Calu3 (cell line): ENCODE measurements at places on chromosomes 3 and 15.

- no peak for DNase-seq
These were observed 129.2 kb upstream of the SUCLG2 start for GRCh38 chr3:67783281-67784250.

DNA sequence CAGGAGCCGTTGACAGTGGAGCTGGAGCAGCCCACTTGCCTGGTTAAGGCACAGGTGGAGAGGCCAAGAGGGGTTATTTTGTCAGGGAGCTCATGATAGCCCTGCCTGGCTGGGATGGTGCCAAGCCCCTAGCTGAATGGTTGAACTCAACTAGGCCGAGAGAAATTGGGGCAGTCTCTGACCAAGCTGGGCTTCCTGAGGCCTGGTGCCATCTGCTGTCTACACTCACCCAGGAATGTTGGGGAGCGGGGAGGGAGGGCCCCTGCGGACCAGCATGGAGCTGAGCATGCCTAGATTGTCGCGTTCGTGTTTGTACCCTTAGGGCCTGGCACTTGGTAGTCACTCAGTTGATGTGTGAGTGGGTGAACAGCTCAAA lies 1.2 kb downstream of the BRPF1 start:
- DNase-seq: no peak

DNA sequence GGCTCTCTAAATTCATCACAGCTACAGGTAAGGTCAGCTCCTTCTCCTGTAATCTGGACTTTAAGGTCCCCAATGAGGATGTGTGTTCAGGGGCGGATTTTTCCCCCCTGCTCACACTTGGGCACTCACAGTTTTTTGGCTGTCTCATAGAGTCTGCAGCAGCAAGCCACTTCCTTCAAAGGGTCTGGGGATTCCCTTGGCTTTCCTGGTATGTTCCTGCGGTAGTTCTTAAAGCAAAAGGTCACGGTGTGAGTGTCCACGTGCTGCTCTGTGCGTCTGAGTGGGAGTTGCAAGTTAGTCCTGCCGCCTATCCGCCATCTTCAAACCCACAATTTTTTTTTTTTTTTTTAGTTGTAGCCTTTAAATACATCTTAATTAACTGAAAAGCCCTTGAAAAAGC lies 15.4 kb upstream of the CFAP20DC start:
- no peak for DNase-seq

DNA sequence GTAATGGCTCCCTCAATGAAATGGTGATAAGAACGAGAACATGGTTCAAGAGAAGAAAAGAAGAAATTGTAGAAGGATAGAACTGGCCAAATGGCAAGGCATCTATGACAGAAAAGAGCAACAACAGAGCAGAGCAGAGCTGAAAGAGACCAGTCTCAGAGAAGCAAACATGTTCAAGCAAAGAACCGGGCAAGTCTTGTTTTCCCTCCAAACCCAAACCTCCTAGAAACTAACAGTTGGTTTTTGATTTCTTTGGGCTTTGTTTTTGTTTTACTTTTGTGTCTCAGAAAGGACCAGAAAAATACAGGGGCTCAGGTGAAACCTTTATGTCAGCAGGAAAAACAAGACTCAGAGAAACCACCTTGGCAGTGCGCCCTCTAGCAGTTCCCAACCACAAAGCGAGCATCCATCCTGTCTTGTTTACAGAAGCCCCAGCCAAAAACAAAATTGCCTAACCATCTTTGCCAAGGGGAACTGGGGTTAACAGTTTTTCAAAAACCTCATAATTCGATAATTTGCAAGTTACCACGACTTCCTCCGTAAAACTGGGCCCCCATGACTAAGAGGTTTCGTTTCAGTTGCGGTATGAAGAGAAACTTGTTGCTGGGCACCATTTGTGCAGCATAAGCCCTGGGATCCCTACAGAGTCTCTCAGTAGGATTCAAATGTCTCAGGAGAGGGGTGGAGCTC lies 159.2 kb upstream of the SLC24A5 start:
- DNase-seq: no peak

DNA sequence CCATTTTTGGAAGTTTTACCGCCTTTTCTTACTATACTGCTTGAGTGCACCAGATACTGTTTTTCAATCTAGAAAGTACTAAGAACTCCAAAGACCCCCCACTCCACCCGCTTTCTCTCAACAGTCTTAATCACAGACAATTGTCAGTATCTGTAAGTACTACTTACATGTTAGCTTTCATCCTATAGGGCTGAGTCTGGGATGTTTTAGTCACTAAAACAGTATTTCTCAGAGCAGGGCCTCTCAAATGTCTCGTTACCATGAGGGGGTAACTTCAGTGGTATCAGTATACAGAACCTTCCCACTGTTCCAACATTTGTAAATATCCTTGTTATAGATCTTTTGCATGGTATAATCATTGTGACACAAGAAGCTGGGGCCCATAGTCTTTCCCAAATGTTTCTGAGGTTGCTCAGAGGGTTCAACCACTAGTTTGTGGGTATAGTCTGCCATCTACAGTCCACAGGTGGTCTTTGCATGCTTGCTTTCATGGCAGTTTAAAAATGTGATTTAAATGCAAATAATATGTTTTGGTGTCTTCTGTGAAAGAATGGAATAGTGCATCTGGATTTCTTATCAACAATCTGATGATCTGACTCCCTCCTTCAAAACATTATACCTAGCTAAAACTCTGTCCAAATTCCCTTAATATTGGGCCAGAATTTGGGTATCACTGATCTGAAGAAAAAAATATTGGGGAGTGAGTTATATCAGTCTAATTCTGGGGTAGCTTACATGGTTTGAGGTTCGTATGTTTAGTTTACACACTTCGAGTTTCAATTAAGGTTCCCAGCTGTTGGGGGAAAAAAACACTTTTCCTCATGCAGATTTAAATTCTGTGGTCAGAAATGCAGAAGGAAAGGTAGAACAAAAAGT lies 18.0 kb upstream of the DNAJC13 start:
- peak; percentile 63 for DNase-seq
